ENCODE measurements at places on chromosomes 7 and 10.

GRCh38 chr10:29980084-29980483 lies 79.3 kb downstream of the JCAD start:
- DNase-seq = no peak

GRCh38 chr7:42207420-42207819 lies 29.6 kb downstream of the GLI3 start:
- no peak for DNase-seq

DNA sequence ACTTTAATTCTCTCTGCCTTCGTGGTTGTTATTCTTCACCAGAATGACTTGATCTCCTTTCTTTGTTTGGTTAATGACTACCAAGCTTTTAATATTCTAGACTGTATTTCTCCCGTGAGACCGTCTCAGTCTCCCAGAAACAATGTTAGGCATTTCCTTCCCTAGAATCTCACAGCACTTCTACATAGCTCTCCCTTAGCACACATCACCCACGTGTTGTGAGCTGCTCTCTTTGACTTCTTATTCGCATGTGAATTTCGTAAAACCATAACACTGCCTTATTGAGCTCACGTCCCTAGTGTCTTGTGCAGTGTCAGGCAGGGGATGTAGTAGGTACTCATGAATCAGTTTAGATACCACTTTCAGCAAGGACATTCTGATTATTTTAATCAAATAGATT lies 57.5 kb upstream of the MGAM2 start:
- DNase-seq = no peak

- DNase-seq = no peak
Observed at GRCh38 chr10:119496273-119496672, 46.2 kb downstream of the RGS10 start.

DNA sequence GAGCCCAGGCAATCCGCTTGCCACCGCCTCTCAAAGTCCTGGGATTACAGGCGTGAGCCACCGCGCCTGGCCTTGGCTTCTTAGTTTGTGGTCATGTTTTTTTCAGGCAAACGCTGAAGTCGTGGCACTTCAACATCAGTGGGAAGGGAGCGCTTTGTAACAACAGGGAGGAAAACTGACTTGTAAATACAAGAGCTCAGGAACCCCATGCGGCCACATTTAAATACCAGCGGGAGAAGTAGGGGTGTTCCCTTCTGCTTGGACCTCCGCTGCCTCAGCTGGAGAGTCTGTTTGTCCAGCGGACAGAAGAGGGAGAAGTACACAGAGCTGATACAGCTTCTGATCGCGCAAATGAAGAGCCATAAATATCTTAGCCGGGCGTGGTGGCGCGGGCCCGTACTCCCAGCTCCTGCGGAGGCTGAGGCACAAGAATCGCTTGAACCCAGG lies 108.7 kb upstream of the KMT2C start:
- DNase-seq = no peak

All from CD4-positive, alpha-beta T cell treated with Interleukin-17A for 1 hour (primary cell).